Spinal cord (tissue), 10 donors: ENCODE measurements at places on chromosomes 5 and 9. TPM values are rescaled to one million over a fixed set of nuclear protein-coding genes. Genes with fewer than 3 reads are reported as not detected.

The SURF4 gene
- 144 TPM for total RNA-seq

GRCh38 chr9:85172001-85172978 is 502.8 kb downstream of the NTRK2 start:
- DNase-seq = no peak
- no peaks in the 10 kb centered on the region for H3K27me3 ChIP-seq
- no peaks in the 10 kb centered on the region for H3K4me1 ChIP-seq
- H3K36me3 ChIP-seq = no peaks in the 10 kb centered on the region
- H3K27ac ChIP-seq = peak overlapping the region; percentile 25

The NR2F1-AS1 gene
- 50.9 TPM for total RNA-seq

DNA sequence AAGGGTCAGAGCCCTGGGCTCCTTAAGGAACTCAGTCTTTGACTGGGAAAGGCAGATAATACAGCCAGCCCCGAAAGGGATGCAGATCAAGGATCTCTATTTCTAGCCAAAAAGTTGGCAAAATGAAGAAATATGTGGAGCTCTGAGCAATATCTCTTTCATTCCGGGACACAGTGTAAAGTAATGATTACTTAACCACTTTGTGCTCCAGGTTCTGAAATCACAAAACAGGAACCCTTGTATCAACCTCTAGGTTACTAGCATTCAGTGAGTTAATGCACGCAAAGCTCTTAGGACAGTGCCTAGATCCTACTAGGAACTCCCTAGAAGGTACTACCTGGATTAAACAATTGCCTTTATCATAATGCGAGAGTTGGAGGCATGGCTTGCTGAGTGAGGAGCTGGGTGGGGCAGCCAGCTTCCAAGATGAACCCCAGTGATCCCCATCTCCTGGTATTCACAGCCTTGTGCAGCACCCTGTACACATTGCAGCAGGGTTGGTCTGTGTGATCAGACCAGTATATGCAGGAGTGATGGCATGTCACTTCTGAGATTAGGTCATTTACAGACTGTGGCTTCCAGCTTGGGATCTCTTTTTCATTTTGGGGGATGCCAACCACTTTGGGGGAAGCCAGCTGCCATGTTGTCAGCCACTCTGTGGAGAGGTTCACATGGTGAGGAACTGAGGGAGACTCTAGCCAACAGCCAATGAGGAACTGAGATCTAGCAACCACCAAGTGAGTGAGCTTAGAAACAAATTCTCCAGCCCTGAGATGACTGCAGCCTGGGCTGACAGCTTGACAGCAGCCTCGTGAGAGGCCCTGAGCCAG is 103.1 kb upstream of the SLC44A1 start:
- H3K4me3 ChIP-seq = no peak overlapping the region
- no peaks in the 10 kb centered on the region for H3K27me3 ChIP-seq
- no peak overlapping the region for H3K27ac ChIP-seq

The FOXD4L3 gene
- total RNA-seq = 0.17 TPM

GRCh38 chr5:162484095-162484494 is 416.5 kb downstream of the GABRG2 start:
- H3K27me3 ChIP-seq = no peaks in the 10 kb centered on the region
- H3K4me3 ChIP-seq = no peak overlapping the region
- H3K36me3 ChIP-seq = no peaks in the 10 kb centered on the region
- no peak overlapping the region for H3K27ac ChIP-seq
- no peak for DNase-seq
